ENCODE measurements at places on chromosomes 2 and 18.
A peak's percentile ranks its signal among the peaks of the same experiment; 100 is the strongest.

- DNase-seq = no peak
Measured at GRCh38 chr2:216497382-216498069, 1.1 kb upstream of the RPL37A start.

GRCh38 chr2:96954011-96954846, 32.2 kb downstream of the FAM178B start:
- no peak for DNase-seq

DNA sequence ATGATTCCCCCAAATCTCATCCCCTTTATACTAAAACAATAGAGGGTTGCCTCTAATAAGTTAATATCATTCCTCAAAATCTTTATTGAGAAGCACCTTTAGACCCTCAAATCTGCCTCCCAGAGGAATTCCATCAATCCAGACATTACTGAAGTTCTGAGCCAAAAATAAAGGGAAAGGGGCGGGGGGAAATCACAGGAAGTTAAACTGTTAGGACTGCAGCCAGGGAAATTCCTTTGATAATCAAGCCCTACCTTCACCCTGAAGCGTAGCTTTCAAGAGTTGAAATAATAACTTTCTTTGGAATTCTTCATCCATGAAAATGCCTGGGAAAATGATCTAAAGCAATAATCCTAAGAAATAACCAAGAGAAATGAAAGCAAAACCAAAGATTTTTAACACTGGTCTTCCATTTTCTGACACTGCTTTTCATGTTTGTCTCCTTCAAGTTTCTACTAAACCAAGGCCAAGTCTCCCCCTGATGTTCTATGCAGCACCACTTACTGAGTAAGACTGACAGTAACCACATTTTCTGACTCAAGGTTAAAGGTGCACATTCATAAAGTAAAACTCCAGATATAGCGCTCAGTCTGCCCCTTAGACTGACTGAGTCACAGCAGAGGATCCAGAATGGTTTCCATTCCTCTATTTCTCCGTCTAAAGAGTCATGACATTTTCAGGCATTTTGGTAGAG, 78.2 kb downstream of the TCF4 start:
- no peak for DNase-seq

DNA sequence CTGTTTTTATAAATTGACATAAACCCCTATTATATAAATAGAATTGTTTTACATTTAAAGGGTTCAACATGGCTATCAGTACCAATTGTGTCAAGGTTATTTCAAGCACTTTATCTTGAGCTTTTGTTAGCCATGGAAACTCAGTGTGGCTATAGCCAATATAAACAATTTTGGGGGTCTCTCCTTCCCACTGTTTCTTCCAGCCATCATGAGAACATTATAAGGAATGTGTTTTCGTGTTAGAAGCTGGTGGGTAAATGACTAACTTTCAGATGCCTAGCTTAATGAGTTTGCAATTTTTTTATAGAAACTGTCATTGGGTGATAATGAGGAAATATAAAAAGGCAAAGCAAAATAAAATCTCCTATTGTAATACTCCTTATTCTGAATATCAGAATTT, 153.5 kb upstream of the FOSL2 start:
- DNase-seq = no peak

DNA sequence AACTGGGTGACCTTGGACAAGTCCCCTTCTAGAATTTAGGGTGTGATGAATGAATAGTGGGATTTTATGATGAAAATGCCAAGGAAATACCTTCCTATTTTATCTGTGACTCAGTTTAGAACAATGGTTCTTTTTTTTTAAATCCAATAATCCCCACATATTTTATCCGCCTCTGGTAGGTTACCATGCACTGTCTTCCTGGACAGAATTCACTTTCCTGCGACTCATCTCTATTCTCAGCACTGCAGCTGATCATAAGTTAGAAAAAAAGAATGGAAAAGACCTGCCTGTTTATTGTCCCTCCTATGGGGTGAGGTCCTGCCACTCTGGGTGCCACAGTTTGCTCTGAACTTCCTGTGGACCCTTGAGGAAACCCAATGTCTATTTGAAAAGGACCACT, 73.1 kb downstream of the IRS1 start:
- DNase-seq = no peak

- no peak for DNase-seq
Measured at GRCh38 chr2:128622371-128622770, 303.7 kb upstream of the HS6ST1 start.

- no peak for DNase-seq
Measured at GRCh38 chr2:85180322-85181133, 47.3 kb downstream of the TCF7L1 start.

DNA sequence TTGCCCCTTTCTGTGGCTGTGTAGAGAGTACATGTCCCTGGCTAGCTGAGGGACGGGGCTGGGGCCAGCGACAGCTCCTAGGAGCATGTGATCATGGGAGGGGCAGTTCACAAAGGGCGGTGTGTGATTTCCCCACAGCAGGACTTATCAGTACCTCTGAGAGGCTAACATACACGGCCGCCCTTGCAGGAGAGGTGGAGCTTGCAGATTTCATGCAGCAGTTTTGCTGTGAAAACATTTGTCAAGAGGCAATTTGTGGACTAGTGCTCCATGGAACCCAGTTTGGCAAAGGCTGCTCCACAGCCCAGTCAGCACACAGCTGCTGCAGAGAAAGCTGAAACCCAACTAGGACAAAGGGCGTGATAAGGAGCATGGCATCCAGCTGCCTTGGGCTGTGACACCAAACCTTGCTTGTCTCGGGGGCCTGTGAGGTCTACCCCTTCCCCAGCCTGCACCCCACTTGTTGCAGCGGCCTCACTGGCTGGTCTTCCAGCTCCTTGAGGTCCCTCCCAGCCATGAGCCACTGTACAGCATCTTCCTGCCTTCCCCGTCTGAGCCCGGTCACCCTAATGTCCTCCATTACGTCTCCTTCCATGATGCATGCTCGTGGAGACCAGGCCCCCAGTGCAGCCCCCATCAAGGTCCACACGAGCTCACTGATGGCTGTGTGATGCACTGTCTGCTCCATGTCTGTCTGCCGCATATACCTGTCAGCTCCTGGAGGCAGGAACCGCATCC, 121.4 kb upstream of the HDAC4 start:
- DNase-seq = no peak

DNA sequence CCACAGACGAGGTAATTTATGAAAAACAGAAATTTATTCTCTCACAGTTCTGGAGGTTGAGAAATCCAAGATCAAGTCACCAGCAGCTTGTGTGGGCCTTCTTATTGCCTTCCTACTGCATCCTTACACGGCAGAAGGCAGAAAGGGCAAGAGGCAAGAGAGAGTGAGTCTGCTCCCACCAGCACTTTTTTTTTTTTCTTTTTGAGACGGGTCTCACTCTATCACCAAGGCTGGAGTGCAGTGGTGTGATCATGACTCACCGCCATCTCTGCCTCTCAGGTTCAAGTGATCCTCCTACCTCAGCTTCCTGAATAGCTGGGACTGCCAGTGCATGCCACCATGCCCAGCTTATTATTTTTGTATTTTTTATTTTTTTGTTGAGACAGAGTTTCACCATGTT, 78.5 kb upstream of the HK2 start:
- no peak for DNase-seq

- DNase-seq = no peak
Measured at GRCh38 chr18:23967321-23968089, 47.0 kb upstream of the TTC39C start.

DNA sequence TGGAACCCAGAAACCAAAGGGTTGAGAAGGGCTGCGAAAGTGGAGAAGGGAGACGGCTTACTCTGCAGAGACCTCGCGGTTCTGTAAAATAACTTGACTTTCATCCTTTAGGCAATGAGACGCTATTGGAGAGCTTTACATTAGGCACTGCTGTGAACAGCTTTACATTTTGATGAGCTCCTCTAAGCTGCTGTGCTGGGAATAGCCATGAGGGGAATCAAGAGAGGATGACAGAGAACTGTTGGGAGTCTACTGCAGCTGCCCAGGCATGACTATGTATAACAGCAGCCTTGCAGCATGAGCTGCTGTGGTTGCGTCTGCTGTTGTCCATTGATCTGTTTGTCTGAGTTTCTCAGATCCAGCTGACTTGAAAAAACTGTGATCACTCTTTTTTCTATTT, 310.8 kb upstream of the MAP2 start:
- DNase-seq = no peak

DNA sequence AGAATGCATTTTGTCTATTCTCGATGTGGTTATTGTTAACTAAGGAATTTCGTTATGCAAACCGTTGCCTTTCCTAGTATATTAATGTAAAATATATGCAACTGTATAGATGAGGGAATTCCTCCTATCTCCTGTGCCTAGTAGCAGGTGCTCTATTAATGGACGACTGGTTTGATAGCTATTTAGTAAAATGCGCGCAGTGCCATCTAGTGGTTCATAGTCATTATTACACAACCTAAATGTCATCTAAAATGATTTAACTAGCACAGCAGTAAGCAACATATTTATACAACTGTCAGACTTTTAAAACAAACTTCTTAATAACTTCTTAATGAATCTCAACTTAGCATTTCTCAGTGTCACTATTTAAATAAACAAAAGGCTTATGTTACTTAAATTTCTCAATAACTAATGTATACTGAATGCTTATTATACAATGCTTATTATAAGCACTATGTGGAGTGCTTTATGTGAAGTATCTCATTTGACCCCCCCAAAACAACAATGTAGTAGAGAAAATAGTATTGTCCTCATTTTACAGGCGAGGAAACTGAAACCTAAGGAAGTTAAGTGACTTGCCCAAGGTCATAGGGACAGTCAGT, 77.9 kb downstream of the DTNA start:
- peak; percentile 0 for DNase-seq

- DNase-seq = no peak
Measured at GRCh38 chr2:17010104-17010503, 344.5 kb upstream of the CYRIA start.

DNA sequence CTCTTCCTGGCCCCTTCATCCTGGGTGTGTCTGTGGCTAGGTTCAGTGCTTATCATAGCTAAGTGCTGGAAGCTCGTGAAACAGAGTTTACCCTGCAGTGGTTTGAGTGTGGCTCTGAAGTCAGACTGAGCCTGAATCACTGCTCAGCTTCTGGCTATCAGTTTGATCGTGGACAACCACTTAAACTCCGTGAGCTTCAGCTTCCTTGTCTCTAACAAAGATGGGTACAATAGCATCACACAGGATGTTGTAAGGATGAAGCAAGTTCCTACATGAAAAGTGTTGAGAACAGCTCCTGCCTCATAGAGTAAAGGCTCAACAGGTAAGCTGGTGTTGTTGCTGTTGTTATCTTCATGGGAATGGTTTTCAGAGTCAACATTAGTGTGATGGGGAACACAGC, 210.3 kb downstream of the CLIP4 start:
- DNase-seq = no peak

- no peak for DNase-seq
Measured at GRCh38 chr2:226766352-226767055, 33.1 kb downstream of the IRS1 start.

DNA sequence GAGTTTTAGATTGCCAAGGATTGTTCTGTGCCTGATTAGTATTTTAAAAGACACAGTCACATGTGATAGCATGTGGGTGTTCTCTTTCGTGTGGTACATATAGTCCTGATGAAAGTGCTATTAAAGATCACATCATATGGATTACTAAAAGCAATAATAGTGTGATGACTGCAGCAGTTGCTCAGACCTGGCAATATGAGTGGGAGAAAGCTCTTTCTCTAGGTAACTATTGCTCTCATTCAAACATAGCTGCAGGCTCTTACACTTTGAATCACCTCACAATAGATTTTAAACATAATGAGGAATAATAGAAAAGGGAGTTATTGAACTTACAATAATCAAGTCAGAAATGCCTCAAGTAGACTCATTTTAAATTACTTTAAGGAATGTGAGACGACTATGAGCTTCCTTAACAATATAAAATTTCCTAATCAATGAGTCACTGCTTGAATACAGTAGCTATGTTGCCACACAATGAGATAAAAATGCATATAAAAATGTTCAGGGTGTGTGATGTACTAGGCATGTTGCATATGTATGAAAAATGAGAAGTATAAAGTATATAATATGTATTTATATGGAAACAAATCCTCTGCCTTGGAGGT, 452.1 kb downstream of the TMX3 start:
- DNase-seq = no peak

DNA sequence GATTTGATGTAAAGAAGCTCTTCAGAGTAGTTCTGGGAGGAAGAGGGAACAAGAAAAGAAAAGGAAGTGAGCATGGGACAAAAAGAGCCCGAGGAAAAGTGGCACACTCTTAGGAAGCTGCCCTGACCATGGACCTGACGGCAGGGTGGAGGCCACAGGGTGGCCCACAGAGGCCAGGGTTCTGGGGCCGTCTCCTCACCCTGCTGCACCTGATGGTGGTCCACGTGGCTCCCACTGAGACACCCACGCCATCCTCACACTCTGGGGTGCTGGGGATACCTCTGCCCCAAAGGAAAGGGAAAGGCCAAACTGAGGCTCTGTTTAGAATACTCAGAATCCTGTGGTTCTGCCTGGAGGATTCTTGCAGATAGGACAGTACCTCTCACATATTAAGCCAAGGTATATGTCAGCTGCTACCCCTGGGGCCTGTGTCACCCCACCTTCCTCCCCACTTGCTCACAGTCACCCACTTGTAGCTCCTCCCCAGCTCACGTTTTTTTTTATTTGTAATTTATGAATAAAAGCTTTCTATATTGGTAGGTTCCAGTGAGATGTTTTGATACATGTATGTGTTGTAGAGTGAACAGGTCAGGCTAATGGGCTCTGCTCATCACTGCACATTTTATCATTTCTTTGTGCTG, 171.1 kb downstream of the LDLRAD4 start:
- DNase-seq = no peak
